SIG-M5 (cell line): ENCODE measurements at places on chromosomes 13 and 19.
A peak's percentile ranks its signal among the peaks of the same experiment; 100 is the strongest.

DNA sequence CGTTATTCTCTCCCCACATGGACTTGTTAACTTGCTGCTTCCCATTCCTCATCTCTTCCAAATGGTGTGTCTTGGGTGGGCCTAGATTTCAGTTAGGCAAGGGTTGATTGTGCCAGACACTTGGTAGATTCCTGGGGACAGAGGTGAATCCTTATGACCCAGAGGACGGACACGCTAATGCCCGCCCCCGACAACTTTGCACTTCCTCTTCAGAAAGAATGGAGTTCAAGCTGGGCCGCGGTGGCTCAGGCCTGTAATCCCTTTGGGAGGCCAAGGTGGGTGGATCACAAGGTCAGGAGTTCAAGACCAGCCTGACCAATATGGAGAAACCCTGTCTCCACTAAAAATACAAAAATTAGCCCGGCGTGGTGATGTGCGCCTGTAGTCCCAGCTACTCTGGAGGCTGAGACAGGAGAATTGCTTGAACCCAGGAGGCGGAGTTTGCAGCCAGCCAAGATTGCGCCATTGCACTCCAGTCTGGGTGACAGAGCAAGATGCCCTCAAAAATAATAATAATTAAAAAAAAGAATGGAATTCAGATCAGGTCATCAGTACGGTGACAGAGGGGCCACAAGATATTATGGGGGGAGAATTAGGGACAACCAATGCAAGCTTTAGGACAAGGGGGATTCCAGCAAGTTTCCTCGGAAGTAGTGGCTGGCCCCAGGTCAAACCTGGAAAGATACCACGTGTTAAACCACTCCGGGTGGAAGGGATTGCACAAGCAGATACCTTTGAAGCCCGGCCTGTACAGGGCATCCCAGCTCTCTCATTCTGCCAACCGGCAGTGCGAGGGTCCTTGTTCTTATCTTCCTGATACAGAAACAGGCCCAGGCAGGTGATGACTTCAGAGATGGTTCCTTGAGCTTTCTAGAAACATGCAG lies 2.7 kb downstream of the MYO9B start:
- DNase-seq: no peak

- DNase-seq: no peak
These were observed 7.4 kb downstream of the SLC35E1 start for GRCh38 chr19:16564842-16565241.

GRCh38 chr13:51770681-51771417 lies 33.1 kb downstream of the DHRS12 start:
- DNase-seq: no peak

- no peak for DNase-seq
These were observed 7.2 kb downstream of the SIN3B start for GRCh38 chr19:16836115-16837034.

GRCh38 chr13:33494596-33495204 lies 209.1 kb upstream of the STARD13 start:
- no peak for DNase-seq

- DNase-seq: no peak
These were observed 800.2 kb upstream of the MIR17HG start for GRCh38 chr13:90547272-90547790.

GRCh38 chr19:48616491-48617056 lies 1.7 kb upstream of the FAM83E start:
- DNase-seq: no peak

GRCh38 chr13:105363261-105364190 lies 1171.9 kb downstream of the EFNB2 start:
- DNase-seq: peak; percentile 60

DNA sequence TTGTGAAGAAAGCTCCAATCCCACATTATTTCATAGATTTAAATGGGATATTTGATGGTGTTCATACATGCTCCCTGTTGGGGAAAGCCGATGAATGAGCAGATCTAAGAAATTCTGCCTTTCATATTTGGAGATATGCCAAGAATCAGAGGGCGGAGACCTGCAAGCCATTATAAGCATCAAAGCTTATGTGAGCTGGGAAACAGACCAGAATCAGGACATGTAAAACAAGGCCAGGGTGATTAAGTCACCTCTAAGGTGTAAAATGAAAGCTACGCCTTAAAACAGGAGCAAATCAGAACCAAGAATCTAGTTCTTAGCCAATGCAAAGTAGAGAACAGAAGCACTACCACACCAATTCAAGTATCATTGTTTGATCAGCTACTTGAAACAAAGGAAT lies 392.4 kb downstream of the DCT start:
- no peak for DNase-seq
